Fibroblast of villous mesenchyme (primary cell): ENCODE measurements at places on chromosomes 1 and 21.

DNA sequence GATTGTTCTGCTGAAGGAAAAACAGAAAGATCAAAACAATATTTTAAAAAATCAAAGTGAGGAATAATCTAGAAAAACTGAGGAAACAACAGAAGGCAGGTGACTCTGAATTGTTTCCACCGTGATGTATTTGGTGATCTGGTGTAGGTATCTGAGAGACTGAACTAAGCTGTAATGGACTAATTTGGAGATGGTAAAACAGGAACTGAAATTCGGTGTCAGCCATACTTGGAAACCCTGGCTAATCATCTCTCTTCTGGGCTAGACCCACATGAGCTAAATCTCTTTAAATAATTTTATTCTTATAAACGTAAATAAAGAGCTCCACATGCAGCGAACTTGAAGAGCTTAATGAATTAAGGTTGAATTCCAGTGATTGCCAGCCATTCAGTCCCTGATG is 1226.1 kb downstream of the NCAM2 start:
- DNase-seq: no peak

GRCh38 chr1:177959811-177960515 is 9.9 kb downstream of the SEC16B start:
- DNase-seq: peak; percentile 34

DNA sequence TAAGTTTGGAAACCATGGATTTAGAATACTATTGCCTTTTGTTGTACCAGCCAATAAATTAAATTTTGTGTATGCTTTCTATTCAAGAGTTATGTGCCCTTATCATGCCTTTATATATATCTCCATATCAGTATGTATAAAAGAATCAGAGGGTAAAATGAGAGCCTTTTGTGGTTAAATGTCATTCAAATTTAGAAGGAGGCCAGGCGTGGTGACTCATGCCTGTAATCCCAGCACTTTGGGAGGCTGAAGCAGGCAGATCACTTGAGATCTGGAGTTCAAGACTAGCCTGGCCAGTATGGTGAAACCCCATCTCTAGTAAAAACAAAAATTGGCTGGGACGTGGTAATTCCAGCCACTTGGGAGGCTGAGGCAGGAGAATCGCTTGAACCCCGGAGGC is 88.9 kb downstream of the XPR1 start:
- DNase-seq: no peak

- no peak for DNase-seq
These were observed 35.4 kb downstream of the CENPF start for GRCh38 chr1:214638459-214638807.

DNA sequence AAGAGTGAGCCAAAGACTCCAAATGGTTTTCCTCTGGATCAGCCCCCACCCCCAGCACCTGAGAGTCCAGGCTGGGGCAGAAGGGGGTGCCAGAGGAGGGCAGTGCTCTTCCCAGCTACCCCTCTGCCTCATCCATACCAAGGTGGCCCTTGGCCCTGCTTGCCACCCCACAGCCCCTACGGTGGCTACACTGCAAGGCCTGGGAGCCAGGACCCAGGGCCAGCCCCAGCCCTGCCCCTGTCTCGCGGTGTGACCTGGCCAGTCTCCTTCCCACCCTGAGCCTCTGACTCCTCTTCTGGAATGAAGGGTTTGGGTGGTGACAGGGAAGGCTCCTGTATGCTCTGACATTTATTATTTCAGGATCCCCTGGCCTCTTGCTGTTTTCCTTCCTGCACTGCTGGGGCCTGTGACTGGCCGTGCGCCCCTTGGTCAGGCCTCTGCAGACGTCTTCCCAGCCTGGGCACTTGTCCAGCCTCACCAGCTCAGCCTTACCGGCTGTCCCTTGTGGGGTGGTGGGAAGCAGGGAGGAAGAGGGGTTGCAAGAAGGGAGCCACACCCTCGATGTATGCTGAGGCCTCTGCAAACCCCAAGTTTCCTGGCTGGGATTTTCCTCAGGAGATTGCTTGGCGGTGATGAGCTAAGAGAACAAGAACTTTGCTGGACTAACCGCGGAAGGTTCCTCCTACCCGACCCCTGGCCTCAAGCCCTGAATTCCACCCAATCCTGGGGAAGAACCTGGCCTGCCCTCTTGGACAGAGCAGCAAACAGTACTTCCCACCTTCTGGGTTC is 13.5 kb downstream of the ASAP3 start:
- peak; percentile 83 for DNase-seq
